Iris pigment epithelial cell (primary cell): ENCODE measurements at places on chromosomes 16 and 17.

DNA sequence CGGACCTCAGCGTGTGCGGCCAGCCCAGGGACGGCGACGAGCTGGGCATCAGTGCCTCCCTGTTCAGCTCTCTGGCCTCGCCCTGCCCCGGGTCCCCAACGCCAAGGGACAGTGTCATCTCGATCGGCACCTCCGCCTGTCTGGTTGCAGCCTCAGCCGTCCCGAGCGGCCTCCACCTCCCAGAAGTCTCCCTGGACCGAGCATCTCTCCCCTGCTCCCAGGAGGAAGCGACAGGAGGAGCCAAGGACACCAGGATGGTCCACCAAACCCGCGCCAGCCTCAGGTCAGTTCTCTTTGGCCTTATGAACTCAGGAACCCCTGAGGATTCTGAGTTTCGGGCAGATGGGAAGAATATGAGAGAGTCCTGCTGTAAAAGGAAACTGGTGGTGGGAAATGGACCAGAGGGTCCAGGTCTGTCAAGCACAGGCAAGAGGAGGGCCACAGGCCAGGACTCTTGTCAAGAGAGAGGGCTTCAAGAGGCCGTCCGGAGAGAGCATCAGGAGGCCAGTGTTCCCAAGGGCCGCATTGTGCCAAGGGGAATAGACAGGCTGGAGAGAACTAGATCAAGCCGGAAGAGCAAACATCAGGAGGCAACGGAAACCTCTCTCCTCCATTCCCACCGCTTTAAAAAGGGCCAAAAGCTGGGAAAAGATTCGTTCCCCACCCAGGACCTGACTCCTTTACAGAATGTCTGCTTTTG lies 825 bp downstream of the HASPIN start:
- DNase-seq: no peak

DNA sequence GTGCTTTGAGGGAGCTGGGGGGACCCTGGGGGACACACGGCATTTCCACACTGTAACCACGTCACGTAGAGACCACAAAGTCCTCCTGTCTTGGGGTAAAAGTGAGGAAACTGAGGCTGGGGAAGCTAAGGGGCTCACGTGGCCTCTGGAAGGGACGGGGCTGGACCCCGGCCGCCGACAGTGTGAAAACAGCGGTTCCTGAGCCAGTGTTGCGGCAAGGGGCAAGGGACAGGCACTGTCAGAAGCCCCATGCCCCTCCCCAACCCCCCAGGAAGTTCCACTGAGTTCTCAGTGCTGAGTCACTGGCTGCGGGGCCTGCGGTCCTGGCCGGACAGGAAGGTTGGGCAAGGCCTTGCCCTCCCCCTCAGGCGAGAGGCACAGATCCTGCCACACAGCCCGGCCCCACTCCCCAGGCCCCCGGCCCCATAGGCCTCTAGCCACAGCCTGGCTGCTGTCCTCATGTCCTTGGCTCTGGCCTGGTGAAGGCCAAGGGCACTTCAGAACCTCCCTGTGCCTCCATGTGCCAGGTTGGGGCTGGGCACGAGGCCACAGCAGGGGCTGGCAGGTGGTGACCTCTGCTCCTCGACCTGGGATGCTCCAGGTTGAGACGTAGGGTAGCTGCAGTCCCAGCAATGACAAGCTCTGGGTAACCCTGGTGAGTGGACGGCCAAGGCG lies 5.0 kb upstream of the CCDC57 start:
- DNase-seq: peak; percentile 94

DNA sequence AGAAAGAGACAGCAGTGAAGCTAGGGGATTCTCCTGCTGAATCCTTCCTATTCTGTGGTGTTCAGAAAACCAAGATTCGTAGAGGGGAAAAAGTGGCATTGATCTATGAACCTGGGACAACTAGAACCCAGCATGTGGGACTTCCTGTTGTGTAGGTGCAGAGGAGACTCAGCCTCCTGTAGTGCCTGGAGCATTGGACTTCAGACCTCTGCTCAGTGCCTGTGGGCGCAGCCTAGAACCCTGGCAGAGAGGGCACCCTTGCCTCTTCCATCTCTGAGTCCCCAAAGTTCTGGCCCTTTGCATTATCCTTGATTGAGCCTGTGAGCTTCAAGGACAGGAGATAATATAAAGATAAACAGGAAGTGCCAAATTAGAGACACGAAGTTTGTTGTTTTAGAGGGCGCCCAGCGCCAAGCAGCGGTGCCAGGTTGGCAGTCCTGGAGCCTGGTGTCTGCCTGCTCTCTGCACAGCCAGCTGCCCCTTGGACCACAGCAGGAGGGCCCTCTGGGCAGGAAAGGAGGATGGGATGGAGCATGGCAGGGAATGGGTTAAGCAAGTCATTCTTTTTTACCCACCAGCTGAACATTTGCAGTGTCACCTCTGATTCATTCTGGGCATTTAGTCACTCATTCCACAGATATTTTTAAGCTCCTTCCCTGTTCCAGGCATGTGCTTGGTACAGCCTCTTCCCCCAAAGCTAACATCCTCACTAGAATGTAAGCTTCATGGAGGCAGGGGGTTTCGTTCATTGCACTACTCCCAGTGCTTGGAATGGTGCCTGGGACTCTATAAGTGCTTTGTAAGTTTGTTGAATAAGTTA lies 11.9 kb upstream of the SP6 start:
- peak; percentile 74 for DNase-seq

- DNase-seq: no peak
Observed at GRCh38 chr16:46914556-46915201, 30.5 kb downstream of the GPT2 start.

DNA sequence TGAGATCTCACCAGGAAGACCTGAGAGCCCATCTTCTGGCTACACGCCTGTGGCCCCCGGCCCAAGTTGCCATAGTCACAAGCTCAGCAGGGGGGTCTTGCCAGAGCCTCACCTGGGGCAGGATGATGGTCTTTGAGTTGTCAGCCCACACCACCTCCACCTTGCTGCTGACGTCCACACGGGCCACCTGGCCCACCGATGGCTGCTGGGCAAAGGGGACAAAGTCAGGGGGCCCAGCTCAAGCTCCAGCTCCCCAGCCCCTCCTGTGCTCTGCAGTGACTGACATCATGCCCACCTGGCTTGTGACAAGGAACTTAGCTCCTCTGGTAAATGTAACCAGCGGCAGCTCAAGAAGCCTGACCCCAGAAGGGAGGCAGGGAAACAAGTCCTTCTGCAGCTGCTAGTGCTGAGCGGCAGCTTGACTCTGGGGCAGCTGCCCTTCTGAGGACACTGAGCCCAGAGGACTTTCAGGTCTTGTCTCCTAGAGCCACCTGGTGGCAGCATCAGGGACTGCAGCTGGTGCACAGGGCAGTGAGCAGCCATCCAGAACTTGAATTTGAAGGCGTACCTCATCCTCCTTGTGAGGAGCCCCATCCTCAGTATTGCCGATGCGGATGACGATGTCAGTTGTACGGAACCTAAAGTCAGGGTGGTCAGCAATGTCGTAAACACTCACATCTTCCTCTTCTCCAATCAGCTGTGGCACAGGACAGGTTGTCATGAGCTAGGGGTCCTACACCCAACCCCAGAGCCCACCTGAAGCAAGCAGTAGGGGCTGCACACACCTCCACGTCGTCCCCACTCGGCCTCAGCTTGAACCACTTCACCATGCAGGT lies 13.5 kb downstream of the SPHK1 start:
- DNase-seq: peak; percentile 82

- peak; percentile 28 for DNase-seq
Observed at GRCh38 chr17:62648251-62648955, 20.9 kb downstream of the MRC2 start.

DNA sequence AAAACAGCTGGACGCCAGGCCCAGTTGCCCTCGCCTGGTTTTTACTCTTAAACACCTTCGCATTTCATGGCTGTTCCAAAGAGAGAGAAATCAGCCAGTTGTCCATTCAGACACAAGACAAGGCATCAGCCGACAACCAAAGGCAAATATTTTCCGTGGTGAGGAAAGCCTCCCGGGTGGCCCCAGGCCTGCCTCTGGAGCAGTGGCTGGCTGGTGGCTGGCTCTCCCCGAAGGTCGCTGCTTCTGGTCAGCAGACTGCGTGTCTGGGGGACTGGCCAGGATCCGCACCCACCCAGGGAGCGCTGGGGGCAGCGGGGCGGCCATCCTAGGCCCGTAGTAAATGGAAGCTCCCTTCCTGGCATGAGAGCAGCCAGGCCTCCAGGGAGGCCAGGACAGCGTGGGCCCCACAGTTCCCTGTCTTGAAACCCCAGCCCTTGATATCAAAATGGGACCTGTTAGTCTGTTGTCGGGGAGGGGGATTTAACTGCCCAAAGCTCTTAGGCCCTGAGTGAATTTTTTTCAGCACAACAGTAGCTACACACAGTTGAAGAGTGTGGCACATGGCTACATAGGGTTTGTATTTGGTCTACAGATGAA lies 57.7 kb downstream of the SREBF1 start:
- DNase-seq: no peak

DNA sequence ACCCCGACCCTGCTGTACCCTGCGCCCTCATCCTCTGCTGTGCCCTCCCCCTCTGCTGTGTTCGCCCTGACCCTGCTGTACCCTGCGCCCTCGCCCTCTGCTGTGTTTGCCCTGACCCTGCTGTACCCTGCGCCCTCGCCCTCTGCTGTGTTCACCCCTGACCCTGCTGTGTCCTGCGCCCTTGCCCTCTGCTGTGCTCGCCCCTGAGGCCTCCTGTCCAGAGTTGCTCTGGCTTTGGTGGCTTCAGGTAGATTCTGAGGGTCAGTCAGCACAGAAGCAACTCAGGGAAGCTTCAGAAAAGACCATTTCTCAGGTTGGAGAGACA lies 11.5 kb downstream of the ZNF276 start:
- no peak for DNase-seq

DNA sequence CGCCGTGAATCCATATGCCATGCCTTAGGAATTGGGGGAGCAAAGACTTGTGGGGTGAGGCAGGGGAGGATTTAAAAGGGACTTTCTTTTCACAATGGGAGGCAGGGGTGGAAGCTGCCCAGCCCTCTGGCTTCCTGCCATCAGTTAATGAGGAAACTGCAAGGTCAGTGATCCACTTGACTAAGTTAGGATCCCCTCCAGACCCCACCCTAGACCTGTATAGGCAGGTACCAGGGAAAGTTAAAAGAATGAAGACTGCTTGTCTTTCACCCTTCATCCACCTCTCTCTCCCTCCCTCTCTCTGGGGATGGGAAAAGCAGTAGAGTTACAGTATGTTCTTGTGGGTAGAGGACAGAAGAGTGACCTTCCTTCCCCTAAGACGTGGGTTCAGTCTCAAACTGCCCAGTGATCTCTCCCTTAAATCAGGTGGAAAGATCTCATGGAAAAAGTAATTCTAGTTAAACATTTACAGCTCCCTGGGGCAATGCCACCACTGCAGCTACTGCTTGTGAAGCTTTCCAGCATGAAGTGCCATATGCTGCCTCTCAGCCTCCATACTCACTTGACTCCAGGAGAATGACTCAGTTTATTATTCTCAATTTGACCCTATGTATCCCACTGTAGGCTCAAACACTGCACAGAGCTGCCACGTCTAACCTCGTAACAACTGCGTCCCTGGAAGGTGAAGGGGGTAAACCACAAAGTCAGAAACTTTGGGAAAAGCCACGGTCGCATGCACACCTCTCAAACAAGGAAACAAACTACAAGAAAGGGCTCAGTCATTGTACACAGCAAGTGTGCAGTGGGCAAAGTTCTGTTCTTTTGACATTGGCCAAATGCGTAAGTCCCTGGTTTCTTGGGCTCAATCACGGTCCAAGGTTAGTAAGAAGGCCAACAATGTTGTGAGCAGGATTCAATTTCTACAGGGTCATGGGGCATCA lies 1.2 kb downstream of the COA3 start:
- DNase-seq: no peak

DNA sequence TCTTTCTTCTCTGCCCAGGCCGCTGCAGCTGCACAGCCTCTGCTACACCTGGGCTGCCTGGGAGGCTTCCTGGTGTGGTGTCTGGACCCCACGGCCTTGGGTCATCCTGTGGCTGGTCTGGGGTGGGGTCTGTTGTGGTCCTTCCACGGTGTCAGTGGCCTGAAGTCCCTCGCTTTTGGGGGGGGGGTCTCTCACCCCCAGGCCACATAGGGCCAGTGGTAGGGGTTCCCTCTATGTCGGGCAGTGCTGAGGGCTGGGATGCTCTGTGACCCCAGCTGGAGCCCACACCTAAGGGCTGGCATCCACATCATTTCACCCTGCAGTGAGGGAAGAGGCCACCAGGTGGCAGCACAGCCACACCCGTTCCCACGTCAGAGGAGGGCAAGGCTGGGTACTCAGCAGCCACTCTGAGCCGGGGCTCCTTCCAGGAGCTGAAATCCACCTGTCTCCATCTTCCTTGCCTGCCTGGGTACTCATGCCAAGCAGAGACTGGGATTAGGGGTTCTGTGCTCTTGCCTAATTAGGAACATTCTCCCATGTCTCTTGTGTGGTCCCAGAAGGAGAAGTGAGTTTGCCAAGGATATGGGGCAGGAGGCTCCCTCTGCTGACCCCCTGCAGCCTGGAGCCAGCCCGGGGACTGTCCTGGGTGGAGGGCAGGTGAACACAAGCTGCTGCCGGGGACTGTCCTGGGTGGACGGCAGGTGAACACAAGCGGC lies 13.0 kb downstream of the ENGASE start:
- peak; percentile 22 for DNase-seq

GRCh38 chr16:58280146-58280845 lies 14.5 kb downstream of the PRSS54 start:
- no peak for DNase-seq

GRCh38 chr16:10981697-10982216 lies 37.4 kb downstream of the CLEC16A start:
- DNase-seq: no peak

DNA sequence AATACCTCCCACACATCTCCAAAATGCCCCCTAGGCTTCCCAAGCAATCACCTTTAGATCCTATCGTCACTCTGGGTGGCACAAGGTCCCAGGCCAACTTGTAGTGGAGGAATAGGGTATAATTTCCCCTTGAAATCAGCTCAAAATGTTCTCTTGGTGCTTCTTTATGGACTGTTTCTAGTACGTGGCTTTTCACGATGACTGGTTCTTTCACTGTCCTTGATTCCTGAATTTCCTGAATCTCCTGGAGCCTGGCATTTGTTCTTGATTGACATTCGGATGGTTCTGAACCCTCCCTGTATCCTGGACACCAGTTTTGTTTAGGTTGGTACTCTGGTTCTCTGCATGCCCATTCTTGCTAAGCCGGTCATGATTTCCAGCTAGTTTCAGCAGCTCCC lies 6.9 kb upstream of the VPS53 start:
- no peak for DNase-seq

DNA sequence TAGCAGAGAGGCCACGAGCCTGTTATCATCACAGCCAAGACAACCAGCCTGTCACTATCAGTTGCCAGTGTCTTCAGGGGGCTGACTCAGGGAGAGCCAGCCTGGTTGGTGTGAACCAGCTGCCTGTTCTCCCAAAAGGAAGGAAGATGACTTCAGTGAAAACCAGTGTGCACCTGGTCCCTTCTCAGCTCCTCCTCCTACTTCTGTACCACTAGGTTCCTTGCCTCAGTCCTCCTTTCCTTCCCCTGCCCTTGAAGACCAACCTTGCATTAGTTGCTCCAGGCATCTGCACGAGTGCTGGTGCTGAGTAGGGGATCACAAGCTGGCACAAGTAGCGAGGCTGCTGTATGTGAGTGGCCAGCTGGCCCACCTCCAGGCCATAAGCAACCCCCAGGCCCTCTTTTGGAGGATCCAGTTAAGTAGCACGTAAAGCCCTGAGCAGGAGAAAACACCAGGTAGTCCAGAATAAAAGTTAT lies 8.5 kb downstream of the TUBG1 start:
- no peak for DNase-seq
